ENCODE measurements at places on chromosomes 16 and 17. TPM values are rescaled to one million over a fixed set of nuclear protein-coding genes. Genes with fewer than 3 reads are reported as not detected.

GRCh38 chr17:39730095-39730921 lies at the start of gene MIEN1:
Gene MIEN1, minus strand, starts transcription at chr17:39730532. Its CDS starts 37 bp downstream, at chr17:39730495.
- peak; percentile 87 for DNase-seq

GRCh38 chr16:47858333-47858982 lies 297.3 kb downstream of the ABCC12 start:
- no peak for DNase-seq

DNA sequence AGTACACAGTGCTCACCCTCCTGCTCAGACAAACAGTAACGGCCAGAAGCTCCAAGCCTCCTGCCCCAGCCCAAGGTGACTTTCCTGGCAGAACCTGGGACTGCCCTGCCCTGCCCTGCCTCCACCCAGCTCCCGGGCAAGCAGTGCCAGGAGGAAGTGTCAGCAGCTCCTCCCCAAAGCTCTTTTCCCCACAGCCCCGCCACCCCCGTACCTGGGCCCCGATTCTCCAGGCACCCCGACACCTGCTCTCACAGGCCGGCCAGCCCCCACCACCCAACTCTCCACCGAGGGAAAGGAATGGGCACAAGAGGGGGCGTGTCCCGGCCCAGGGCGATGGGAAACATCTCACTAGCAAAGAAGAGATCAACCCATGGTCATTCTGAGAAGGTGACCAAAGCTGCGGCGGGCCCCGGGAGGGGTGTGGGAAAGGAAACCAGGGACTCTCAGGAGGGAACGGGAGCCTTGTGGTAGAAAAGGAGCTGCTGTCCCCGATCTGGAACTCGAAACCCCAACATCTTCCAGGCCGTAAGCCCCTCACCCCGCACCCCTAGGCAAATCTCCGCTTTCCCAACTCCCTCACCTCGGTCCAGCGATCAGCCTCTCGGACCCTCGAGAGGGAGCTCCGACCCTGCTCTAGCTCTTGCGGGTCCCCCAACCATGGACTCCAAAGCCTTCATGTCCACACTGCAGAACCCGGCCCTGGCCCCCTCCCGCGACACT lies 1.2 kb downstream of the BCAR1 start:
- no peak for DNase-seq

- DNase-seq, result no peak
These were observed 12.0 kb downstream of the PGS1 start for GRCh38 chr17:78390241-78391050.

GRCh38 chr16:79182616-79183015 lies 417.9 kb downstream of the MAF start:
- no peak for DNase-seq

GRCh38 chr17:71453876-71454422 lies 666.9 kb upstream of the SOX9 start:
- no peak for DNase-seq

GRCh38 chr16:56198755-56199114 lies 7.4 kb downstream of the GNAO1 start:
- DNase-seq, result no peak

DNA sequence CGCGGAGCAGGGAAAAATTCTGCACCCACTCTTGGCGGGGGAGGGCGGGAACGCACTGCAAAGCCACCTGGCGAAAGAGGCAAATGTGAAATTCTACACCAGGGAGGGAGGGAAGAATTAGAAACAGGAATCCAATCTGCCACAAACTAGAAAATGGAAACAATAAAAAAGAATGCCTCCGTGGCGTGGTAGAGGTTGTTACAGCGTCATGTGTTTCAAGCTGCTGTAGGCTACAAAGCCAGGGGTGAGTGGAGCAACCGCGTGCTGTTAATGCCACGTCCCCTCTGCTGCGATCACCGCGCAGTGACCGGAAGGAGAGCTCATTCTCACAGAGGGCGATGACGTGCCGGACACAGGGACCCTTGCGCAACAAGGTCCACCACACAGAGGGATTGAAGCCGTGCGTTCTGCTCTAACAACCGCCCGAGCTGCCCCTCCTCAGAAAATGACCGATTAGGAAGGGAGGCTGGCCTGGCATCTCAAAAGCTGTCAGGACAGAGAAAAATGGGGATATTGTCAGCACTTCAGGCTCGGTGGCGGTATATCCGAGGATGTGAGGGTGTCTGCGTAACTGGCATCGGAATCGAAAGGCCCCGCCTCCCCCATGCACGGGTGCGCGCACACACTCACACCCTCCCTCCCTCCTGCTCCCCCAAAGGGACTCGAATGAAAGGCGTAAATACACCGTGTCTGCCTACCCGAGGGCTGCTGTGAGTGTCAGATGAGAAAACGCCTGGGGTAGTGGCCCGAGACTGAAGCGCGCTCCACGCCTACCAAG lies 70.8 kb upstream of the TNRC6C start:
- peak; percentile 93 for DNase-seq

RNF222 gene
- 0.06 TPM for polyA plus RNA-seq

DNA sequence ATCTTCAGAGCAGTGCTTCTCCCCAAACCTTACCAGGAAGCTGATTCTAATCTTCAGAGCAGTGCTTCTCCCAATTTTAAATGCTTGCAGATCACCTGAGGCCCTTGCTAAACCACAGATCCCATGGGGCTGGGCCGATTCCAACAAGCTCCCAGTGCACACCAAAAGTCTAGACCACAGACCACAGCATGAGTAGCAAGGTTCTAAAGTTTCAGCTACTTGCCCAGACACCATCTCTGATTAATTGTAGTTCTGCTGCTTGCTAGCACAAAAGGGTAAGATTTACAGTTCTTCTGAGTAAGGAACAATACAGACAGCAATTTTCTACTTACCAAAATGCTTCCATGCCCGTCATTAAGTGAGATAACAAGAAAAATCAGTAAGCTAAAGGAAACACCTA lies 12.2 kb downstream of the CLEC3A start:
- no peak for DNase-seq

DNAH17 gene
- polyA plus RNA-seq, result 4.3 TPM

GRCh38 chr17:27879987-27880608 lies 13.1 kb downstream of the LYRM9 start:
- peak; percentile 61 for DNase-seq

GRCh38 chr17:59876107-59876506 lies 16.6 kb downstream of the TUBD1 start:
- no peak for DNase-seq

RNF227 gene
- 3.2 TPM for polyA plus RNA-seq

- DNase-seq, result no peak
These were observed 1.3 kb downstream of the NLK start for GRCh38 chr17:28043741-28044140.

DNA sequence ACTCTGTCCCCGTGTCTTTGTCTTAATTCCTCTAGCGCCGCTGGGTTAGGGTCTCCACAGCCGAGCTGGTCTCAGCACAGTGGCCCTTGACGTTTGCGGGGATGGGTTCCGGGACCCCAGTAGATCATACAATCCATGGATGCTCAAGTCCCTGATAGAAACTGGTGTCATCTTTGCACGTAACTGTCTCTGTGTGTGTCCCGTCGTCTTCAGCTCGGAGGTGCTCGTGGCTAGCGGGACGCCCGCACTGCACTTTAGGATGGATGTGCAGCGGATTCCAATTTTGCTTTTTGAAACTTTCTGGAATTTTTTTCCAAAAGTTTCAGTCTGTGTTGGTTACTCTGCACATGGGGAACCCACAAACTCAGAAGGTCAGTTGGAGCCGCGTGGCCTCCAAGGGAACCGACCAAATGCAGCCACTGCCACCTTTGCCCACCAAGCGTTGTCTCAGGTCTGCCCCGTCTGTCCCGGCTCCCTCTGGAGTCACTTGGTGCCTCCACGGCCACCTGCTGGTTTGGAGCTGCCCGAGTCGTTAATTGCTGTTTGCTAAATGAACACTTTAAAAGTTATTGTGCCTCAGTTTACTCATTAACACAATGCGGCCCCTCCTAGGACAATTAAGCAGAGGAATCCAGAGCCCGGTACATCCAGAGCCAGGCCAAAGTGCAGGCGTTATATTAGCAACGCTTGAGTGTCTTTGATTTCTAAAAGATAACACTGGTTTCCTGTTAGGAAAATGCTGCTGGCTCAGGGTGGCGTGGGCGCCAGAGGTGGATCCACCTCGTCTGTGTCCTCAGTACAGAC lies 5.3 kb upstream of the DPEP1 start:
- no peak for DNase-seq

WFIKKN1 gene
- 0.36 TPM for polyA plus RNA-seq

DNA sequence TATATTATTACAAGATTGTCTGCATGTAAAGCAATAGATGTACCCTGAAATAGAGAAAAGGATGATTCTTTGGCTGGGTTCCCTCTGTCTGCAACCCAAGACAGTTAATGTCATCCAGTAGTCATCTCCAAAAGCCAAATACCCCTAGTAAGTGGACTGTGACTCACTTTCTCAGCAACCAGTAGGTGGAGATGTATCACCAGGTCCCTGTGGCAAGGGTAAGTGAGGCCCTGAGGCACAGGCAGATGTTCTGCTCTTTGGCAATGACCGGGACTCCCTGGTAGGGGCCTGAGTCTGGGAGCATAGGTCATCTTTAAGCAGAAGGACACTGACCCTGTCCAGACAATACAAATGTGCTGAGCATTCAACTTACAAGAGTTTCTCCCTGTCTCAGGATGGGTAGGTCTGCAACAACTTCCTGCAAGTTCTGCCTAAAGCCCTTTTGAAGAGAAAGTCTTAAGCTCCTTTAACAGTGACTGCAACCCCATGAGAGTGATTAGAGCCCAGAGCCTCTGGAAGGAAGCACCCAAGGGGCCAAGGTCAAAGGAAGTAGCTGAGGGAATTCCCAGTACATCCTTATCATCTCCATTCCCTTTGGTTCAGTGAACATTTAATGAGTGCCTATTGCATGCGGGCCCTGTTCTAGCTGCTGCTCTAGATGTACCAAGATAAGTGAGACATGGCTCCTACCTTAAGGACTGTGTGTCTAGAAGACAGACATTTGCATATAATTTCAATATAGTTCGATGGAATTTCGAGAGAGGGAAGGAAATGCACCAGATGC lies 31.9 kb downstream of the PMP22 start:
- no peak for DNase-seq

GRCh38 chr17:50056961-50057330 lies 1.0 kb downstream of the ITGA3 start:
- no peak for DNase-seq

ITGB4 gene
- 6.5 TPM for polyA plus RNA-seq

MYH8 gene
- polyA plus RNA-seq, result not detected

KRTAP3-1 gene
- not detected for polyA plus RNA-seq

TBC1D3K gene
- polyA plus RNA-seq, result not detected

DNA sequence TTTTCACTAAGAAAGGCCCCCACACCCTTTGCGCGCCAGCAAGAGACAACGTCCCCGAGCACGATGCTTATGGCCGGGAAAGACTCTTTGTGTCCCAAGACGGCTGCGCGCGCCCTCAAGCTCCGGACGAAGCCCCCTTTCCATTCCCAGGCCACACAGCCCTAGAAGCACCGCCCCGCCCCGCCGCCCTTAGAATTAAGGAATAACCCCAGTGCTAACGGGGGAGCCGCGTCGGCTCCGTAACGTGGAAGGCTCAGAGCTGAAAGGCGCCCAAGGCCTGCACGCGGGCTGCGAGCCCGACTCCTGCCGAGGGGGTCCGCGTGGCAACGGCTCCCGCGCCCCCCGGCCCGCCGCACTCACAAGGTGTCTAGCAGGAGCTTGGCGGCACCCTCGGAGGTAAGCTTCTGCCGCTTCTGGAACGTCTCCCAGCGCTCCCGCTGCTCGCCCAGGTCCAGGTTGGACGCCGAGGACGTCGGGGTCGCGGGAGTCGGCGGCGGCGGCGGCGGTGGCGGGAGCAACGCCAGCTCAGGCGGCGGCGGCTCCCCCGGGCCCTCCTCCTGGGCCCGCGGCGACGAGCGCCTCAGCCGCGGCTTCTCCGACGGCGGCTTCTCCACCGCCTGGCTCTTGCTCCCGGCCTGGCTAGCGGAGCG lies 477 bp downstream of the CENPV start:
- DNase-seq, result peak; percentile 55

DNA sequence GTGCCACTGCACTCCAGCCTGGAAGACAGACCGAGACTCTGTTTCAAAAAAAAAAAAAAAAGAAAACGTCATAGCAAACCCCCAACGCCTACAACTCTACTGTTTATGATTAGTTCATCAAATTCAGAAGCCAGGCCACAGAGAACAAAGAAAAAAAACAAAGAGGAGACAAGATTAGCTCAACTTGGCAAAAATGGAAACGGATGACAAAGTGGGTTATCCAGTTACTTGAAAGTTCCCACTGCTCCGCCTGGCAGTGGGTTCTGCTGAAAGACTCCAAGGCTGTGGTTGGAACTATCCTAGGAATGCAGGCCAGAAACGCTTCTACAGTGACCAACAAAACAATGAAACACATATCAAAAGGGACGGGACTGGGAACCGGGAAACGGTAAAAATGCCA lies 53.1 kb downstream of the MRM3 start:
- DNase-seq, result no peak

GRCh38 chr16:55292491-55292890 lies 31.5 kb upstream of the IRX6 start:
- DNase-seq, result no peak

GRCh38 chr17:27553019-27553511 lies 77.9 kb upstream of the LGALS9 start:
- DNase-seq, result no peak

PABPN1L gene
- not detected for polyA plus RNA-seq

GRCh38 chr17:67902511-67903231 lies 77.4 kb downstream of the BPTF start:
- DNase-seq, result no peak

DNA sequence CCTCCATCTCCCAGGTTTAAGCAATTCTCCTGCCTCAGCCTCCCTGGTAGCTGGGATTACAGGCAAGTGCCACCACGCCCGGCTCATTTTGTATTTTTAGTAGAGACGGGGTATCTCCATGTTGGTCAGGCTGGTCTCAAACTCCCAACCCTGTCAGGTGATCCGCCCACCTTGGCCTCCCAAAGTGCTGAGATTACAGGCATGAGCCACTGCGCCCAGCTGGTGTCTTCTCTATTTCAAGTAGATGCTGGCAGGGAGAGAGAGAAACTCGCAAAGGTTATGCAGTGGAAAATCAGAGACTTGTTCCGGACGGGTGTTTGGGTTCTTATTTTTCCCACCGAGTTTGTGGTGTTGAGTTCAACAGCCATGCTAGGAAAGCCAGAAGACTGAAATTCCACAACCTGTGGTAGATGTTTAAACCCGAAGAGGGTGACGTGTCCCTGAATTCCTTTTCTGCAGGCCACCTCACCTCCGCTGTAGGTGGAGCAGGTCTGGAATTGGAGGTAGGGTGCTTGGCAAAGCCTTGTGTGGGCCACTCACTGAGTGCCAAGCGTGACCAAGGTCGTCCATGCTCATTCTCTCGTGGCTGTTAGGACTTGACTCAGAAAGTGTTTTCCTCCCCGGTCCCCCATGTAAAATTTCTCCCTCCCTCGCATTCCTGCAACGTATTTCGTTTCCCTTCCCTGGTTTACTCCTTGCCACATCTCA lies 7.3 kb upstream of the ZDHHC7 start:
- no peak for DNase-seq
